ENCODE measurements at places on chromosomes 7 and 10. TPM values are rescaled to one million over a fixed set of nuclear protein-coding genes. Genes with fewer than 3 reads are reported as not detected.

- no peak for DNase-seq
These were observed 31.2 kb downstream of the BAIAP2L1 start for GRCh38 chr7:98369726-98370125.

DNA sequence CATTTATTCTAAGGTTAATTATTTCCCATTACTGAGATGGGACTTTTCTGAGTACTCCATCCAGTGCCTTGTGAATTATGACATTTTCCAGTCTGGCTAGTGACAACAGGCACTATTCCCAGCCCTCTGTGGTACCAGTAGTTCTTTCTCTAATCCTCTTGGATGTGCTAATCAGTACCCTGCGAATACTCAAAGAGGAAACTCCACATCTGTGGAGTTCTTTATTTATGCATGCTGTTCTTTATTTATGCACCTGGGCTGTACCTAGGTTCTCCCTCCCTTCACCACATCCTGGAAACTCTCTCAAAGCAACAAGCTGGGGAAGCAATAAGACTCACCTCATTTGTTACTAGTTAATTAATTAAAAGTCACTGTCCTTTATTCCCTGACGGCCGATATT is 83.5 kb downstream of the TSPAN12 start:
- no peak for DNase-seq

MSMB gene
- total RNA-seq = not detected

DNA sequence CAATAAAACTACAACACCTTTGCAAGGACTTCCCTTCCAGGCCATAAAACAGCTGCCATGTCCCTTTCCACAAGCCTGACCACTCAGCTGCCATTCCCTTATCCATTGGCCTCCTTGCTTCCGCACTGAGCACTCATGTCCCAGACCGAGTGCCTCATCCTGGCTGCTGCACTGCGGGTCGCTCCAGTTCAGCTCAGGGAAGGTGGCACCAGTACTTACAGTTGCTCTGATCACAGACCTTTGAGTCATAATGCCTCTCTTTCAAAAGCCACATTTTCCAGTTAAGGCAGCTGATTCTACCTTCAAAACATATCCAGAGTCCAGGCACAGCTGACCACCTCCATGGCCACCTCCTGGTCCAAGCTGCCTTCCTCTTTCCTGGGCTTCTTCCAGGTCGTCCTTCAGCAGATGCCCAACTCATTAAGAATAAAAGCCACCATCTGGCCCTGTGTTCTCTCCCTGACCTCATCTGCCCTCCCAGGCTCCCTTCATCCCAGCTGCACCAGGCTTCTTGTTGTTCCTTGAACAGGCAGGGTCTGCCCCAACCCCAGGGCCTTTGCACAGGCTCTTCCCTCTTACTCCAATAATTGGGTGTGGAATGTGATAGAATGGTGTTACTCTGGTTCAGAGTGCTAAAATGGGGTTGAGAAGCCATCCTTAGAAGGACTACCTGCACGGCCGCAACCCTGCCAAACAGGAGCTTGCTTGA is 64.5 kb downstream of the RAMP3 start:
- DNase-seq = no peak

DNA sequence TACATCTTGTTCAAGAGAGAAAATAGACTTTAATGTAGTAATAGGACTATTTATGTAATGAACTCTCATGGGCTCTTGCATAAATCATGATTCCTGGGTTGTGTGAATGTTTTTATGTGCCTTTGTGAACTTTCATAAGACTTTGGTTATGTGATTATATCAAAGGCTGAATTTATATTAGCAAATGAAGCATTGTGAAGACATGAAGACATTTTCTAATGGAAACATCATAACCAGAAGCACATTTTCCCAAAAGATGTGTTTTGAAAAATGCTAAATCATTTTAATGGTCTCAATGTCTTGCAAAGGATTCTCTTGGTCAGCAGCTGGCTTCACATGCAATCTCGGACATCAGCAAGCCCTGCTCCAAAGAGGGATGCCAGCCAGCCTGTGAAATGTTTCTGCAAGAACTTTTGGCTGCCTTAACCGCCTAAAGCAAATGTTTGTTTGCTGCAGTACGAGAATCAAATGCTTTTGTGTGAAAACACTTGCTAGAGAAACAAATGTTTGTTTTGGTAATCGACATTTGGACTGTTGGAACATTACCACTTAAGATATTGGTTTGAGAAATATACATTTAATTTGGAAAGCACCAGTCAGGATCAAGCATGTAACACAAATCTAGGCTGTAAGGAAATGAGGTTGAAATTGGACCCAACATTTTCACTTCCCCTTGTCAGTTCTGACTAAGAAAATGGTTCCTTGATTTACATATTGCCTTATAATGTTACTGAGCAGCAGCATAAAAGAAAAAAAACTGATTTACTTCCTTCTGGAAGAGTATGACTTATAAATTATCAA is 102.1 kb downstream of the RTKN2 start:
- DNase-seq = peak; percentile 51

DNA sequence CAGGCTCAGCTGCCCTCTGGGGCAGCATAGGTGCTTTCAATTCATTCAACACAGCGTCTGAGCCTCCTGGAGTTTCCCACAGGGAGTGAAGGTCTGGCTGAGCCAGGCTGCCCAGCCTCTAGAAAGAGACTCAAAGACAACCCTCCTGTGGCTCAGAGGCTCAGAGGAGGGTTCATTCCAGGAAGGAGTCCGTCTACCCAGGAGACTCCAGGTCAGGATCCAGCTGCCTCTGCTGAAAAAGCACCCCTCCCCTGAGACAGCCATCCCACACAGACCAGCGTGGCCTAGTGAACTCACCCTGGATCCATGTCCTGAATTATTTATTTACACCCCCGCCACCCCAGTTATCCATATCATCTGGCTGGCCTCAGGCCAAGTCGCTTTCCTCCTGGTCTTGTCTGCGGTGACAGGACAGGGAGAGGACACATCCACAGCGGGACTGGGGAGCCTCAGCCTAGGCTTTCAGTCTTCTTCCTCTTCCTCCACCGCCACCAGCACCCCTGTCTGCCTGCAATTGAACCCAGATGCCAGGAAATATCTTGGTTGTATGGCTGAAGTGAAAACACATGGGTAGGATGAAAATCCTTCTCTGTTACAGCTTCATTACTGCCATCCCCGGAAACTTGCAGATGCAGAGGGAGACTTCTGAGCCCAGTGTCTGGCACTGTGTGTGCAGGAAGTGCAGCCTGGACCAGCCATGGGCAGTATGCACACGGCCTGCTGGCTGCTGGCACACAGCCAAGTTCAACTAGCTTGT is 44.0 kb upstream of the COL13A1 start:
- no peak for DNase-seq

DNA sequence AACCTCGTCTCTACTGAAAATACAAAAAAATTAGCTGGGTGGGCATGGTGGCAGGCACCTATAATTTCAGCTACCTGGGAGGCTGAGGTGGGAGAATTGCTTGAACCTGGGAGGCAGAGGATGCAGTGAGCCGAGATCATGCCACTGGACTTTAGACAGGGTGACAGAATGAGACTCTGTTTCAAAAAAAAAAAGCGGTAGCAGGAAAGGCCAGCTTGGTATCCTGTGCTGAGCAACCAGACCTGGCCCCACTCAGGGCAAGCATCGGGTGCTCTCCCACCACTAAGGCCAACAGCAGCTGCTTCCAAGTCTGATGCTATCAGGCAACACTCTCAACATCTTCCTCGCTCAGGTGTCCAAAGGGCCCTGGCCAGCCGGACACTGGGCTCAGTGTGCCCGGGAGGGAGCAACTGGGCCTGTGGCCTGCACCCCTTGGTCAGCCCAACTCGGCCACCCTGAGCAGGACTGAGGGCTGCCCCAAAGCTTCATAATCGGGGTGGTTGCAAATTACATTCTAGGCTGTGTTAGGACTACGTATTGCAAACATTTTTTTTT is 44.3 kb upstream of the MSMB start:
- DNase-seq = no peak

SPDYE2B gene
- not detected for total RNA-seq

ARHGEF35 gene
- 7.2 TPM for total RNA-seq

DNA sequence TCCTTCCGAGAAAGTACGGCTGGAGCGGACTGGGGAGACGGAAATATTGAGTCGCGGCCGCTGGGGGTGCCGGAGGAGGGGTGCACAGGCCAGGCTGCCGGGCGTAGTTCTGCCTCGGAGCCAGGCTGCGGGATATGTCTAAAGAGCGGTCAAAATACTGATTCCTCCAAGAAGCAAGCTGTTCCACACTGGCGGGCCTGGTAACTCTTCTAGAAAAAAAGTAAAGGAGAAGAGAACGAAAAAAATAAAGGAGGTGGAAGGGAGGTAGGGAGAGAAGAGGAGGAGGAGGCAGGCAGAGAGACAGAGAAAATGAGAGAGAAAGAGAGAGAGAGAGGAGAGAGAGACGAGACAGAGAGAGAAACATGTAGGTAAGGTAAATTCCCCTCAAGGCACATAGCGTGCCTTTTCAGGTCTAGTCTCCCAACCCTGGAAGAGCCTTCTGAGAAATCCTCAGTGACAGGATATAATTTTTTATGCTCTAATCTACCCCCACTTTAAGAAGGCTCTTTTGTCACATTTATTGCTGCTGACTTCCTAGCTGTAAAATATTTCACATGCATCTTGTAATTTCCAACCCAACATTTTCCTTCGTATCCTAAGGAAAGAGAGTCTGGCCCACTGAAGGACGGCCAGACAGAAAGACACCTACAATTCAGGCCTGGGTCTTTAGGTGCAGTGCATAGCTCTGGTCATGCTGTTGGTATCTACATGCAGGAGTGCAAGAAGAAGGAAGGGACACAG is 5.7 kb downstream of the DLX5 start:
- DNase-seq = no peak

DNA sequence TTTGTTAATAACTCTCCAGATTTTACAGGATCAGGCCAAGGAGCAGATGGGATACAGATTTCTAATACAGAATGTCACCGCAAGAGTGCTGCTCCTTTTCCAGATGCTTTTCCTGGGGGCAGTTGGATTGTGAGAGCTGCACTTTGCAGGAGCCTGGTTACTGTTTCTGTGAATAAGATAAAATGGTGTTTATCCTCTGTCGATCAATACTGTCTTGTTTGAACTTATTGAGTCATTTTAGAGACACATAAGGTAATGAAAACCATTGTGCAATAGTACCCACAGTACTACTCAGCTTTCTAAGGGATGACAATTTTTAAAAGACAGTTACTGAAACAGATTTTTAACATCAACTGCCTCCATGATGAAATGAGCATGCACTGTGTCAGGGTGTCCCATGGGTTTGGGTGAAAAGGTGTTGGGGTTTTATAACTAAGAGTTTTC is 2.9 kb downstream of the A1CF start:
- no peak for DNase-seq

GRCh38 chr7:33195264-33195663 is 65.9 kb downstream of the BBS9 start:
- no peak for DNase-seq

DNA sequence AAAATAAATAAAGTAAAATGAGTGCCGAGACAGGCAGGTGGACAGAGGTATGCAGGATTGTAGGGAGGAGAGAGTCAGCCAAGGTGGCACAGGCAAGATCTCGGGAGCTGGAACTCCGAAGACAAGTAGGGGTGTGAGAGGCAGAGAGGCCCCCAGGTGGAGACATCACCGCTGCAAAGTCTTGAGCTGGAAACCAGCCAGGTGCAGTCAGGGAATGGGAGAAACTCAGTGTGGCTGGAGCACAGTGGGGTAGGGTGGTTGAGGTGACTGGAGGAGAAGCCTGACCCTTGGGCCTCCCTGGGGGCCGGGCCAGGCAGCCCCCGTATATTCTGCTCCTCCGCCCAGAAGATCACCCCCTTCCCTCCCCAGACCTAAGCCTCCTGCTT is 4.2 kb downstream of the EPHB4 start:
- DNase-seq = no peak

DNA sequence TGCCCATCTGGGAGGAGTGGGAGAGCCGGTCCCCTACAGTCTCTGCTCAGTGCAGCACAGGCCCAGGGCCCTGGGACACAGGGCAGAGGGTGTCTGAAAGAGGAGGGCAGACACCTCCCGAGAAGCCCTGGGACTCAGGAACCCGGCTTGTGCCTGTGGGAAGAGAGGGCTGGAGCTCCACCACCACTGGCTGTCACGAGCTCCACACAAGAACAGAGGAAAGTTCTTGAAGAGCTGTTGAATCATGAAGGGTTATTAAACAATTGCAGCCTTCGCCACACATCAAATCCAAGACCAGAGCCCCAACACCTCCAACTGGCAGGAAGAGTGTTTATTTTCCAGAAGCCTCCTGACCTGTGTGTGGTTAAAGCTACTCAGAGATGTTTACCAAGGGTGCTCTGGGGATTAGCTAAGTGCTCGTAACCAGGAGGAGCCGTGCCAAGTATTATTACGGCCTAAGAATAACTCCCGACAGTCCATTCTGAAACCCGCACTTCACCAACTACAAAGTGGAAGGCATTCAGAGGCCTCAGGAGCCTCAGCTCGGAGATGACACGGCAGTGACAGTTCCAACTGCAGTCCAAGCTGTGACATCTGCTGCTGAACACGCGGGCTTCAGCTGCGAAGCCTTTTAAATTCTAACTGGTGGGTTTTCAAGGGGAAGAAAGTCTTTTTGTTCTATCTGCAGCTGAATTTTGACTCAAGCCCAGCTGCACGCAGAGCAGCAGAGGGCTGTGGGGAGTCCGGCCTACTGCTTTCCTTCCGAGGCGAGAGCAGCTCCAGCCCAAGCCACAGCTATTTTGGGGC is 75.1 kb downstream of the MAD1L1 start:
- DNase-seq = no peak

GRCh38 chr10:51651063-51651462 is 48.3 kb downstream of the CSTF2T start:
- no peak for DNase-seq

HOXA5 gene
- 0.50 TPM for total RNA-seq

CDK1 gene
- total RNA-seq = 0.65 TPM

GRCh38 chr10:73076360-73077183 is 20.1 kb downstream of the P4HA1 start:
- DNase-seq = peak; percentile 55

- no peak for DNase-seq
These were observed 669.5 kb downstream of the CCSER2 start for GRCh38 chr10:84997870-84998269.

CADPS2 gene
- total RNA-seq = 13.2 TPM

GRCh38 chr10:34985823-34986222 is 104.3 kb downstream of the CUL2 start:
- no peak for DNase-seq

SLC26A5 gene
- total RNA-seq = 0.33 TPM

- DNase-seq = no peak
These were observed 52.8 kb downstream of the LSMEM1 start for GRCh38 chr7:112533591-112533990.

DNA sequence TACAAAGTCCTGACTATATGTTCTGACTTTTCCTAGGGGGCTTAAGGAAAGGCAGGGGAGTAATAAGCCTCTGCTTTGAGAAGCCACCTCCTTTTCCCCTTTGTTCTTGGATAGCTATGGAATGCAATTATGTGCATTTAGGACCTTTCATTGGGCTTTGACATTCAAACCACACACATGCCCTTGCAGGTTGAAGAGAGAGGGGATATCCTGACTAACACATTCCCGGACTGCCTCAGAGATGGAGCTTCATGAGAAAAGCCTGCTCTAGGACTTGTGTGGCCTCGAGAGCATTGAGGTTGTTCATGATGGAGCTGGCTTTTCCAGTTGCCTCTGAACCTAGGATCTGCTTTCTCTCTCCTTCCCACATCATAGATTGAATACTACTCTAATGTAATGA is 694.5 kb downstream of the LRMDA start:
- DNase-seq = no peak

- DNase-seq = no peak
These were observed 92.8 kb upstream of the KCND2 start for GRCh38 chr7:120180221-120180620.
